NCI-H187 treated with DMSO at 0.1 percent for 48 hours (cell line): ENCODE measurements at places on chromosomes 7 and 10.

DNA sequence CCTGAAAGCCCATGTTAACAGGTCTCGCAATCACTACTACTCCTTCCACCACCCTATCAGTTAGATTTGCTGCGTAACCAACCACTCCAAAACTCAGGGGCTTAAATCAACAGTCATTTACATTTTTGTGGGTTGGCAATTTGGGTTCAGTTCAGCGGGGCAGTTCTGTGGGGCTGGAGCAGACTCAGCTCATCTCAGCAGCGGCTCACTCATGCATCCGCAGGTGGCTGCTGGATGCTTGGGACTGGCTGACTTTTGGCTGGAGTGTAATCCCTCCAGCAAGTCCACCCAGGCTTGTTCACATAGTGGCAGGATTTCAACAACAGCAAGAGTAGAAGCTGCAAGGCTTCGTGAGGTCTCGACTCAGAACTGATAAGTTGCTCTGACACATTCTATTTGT lies 79.2 kb downstream of the NEUROD6 start:
- DNase-seq: no peak

DNA sequence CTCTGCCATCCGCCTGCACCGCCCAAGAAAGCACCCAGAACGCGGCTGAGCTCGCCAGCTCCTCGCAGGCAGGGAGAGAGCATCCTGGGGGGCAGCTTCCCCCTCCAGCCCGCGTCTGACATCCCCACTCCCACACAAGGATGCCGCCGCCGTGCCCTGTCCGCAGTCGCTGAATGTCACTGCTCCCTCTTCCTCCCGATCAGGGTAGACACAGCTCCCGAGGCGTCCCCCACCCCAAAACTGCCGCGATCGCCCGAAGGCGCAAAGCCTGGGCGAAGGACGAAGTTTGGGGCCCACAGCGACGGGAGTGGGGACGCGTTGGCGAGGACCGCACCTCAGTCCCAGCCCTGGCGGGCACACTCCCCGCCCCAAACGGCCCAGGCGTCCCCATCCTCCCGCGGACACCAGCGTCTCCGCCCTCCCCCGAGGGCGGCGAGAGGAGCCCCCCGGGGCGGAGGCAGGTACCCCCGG lies 1.5 kb upstream of the KAT6B start:
- DNase-seq: no peak

DNA sequence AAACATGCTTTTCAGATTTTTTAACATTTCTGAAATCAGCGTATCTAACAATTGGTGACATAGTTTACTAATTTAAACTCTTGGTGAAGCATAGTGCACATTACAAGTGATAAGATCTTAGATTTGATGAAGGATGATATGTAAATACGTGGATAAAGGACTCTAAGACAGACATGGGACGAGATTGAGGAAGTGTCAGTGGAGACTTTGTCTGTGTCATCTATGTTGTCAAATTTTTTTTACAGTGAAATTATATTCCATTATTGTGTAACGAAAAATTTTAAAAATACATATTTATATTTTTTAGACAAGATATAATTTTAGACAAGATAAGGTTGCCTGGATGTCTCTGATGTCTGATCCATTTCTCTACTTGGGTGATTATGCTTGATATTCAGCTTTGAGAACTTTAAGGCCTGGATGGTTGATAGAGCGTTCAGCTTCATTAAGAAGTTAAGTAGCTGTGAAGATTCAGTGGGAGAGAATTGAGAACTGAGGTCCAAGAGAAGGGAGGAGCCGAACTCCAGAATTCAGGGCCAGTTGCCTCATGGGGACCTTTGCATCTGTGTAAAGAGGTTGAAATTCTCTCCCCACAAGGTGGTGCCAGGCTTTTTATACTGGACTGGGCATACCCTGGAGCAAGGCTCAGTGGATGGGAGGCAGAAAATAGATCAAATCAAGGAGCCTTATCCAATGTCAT lies 62.7 kb downstream of the KAT6B start:
- peak; percentile 31 for DNase-seq

- no peak for DNase-seq
Observed at GRCh38 chr7:31465285-31465684, 48.6 kb upstream of the ITPRID1 start.

GRCh38 chr10:103416436-103417147 lies 20.2 kb downstream of the PDCD11 start:
- no peak for DNase-seq

DNA sequence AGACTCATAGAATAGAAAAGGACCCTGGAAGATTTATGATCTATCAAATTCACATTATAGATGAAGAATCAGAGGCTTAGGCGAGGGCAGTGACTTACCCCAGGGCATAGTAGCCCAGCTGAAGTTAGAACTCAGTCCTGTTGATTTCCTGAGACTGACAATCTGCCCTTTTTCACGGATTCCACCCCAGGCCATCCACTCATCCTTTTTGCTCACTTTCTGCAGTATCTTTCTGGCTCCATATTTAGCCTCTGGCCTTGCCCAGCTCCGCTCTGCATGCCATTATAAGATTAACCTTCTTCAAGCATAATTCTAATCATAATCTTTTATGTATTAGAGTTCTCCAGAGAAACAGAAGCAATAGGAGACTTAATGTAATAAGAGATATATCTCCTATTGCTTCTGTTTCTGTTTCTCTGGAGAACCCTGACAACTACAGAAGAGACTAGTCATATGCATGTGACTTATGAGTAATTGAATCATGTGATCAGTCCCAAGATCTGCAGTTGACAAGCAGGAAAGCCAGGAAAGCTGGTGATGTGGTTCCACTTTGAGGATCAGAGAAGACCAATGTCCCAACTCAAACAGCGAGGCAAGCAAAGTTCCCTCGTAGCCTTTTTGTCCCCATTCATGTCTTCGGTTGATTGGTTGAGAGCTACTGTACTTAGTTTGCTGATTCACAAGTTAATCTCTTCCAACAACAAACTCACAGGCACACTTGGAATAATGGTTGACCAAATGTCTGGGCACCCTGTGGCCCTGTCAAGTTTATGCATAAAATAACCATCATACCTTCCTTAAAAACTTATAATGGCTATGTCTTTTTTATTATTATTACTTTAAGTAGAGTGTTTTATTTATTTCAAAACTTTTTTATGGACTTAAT lies 412.1 kb downstream of the SUGCT start:
- no peak for DNase-seq

DNA sequence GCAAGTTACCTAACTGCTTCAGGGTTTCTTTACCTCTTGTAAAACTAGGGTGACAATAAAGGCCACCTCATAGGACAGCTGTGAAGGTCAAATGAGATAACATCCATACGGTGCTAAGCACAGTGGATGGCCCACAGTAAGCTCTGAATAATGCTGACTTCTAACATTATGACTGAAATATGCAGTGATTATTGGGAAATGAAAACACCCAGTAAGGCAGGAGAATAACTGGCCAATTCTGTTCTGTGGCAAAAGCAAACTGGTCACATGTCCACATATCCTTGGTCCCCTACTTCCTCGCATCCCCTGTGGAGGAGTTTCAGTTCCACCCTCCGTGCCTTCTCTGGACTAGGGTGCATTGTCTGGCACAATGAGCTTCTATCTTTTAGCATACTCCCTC lies 1.4 kb downstream of the CUBN start:
- no peak for DNase-seq

DNA sequence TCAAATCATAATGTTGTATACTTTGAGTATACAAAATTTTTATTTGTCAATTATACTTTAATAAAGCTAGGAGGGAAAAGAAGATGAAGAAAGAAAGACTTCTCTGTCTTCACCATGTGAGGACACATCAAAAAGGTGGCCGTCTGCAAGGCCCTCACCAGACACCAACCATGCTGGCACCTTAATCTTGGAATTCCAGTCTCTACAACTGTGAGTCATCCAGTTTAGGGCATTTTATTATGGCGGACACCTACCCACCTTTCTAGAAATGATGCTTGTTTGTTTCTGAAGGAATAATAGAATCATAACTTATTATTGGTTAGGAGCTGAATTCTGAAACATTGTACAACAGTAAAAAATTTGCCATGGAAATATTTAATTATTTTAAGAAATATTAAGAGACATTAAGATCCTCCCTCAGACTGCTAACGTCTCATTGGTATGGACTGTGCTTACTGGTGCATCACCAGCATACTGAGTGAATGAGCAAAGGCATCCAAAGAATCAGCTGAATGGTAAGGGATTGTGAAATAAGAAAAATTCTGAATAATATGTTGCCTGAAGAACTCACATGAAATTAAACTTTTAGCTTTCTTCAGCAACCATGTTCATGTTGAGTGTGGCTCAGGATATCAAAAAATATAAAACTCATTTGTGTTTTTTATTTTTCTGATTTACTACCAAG lies 536.6 kb downstream of the HTR7 start:
- no peak for DNase-seq

- DNase-seq: no peak
Observed at GRCh38 chr7:46945328-46945727, 636.6 kb downstream of the TNS3 start.

- DNase-seq: no peak
Observed at GRCh38 chr7:67661-68395, 124.5 kb upstream of the FAM20C start.

GRCh38 chr7:96495751-96496216 lies 173.9 kb upstream of the SLC25A13 start:
- no peak for DNase-seq

DNA sequence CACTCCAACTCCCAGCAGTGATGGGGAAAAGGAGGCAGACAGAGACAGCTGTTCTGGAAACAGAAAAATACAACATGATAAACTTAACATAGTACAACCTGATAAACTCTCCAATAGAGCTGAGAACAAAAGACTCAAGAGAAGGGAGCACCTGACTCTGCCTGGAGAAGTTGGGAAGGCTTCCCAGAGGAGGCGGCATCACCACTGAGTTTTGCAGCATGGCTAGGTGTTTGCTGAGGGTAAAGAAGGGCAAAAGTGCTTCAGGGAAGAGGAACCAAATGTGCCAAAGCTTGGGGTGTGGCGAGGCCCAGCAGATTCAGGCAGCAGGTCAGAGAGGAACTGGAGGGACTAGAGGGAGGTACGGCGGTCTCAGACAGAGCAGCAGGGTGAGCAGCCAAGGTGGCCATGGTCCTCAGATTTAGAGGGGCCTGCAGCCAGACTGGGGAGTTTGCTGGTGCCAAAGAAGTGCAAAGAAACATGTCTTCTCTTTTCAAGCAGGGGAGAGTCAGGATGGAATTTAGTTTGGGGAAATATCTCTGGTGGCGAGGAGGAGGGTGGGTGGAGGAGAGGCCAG lies 119.9 kb upstream of the BTBD16 start:
- no peak for DNase-seq

DNA sequence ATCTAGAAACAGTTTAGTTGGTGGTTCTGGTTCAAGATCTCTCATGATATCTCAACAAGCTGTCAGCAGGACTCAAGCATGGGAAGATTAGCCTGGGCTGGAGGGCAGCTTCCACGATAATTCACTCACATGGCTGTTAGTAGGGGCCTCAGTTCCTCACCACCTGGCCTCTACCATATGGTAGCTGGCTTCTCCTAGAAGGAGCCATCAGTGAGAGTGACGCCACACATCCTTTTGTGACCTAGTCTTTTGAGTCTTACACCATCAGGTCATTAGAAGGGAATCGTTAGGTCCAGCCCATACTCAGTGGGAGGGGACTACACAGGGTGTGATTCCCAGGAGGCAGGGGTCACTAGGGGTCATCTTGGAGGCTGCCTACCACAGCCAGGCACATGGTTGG lies 239.3 kb upstream of the PLPP4 start:
- DNase-seq: no peak

DNA sequence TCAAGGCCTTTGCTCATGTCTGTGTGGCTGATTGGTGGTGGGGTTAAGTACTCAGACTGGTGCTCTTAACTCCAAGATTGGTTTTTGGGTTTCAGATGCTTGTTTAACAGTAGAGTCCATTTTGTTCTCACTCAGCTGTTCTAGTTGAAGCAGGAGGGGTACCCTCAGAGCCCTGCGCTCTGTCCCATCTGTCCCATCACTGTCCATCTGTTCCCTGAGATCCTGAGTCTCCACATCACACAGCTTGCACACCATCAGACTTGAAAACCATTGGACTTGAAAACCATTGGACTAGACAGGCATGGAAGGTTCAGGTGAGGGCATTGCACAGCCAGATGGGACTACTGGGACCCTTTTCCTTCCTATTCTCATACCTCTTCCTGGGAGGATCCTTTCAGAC lies 39.3 kb downstream of the TMEM178B start:
- peak; percentile 65 for DNase-seq

GRCh38 chr7:5636914-5637313 lies 144.5 kb downstream of the RNF216 start:
- no peak for DNase-seq

GRCh38 chr7:44098092-44099068 lies 5.8 kb upstream of the AEBP1 start:
- no peak for DNase-seq
